AG09319 (cell line): ENCODE measurements at places on chromosomes 12 and 14.

- DNase-seq, result no peak
Measured at GRCh38 chr12:79455286-79455685, 235.5 kb downstream of the PAWR start.

DNA sequence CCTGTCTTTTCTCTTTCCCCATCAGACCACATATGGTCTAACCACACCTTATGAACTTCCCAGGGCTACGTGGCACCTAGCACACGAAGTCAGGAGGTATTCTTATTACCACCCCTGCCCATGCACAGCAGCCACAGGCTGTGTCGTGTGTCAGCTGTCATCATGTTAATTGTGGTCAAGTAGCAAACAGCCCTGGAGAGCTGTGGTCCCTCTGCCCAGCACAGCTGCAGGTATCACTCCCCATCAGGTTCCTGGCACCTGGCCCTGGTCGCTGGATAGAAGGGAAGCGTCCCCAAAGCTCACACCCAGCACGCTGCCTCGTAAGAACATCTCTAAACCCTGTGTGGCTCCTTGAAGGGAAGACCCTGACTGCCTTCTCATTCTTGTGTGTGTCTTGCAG, 45.4 kb downstream of the CLMN start:
- no peak for DNase-seq

DNA sequence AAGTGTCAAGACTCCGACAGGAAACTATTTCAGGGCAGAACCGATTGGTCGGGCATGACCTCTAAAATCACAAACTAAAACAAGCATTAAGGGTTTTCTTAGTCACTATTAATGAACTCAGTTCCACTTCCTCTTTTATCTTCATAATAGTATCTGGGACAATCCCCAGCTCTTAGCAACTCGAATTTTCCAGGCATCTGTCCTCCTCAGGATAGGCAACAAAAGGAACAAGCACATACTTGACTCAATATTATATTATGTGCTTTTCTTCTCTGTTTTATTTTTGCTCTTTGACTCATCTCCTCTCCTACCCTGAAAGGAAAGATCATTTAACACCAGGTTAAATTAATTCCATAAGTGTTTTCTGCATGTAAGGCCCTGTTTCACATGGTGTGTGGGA, 638.3 kb upstream of the TBX3 start:
- no peak for DNase-seq

GRCh38 chr12:58919231-58920101, 838 bp downstream of the LRIG3 start:
- DNase-seq, result no peak

- DNase-seq, result no peak
Measured at GRCh38 chr12:92221656-92222315, 76.1 kb upstream of the BTG1 start.

DNA sequence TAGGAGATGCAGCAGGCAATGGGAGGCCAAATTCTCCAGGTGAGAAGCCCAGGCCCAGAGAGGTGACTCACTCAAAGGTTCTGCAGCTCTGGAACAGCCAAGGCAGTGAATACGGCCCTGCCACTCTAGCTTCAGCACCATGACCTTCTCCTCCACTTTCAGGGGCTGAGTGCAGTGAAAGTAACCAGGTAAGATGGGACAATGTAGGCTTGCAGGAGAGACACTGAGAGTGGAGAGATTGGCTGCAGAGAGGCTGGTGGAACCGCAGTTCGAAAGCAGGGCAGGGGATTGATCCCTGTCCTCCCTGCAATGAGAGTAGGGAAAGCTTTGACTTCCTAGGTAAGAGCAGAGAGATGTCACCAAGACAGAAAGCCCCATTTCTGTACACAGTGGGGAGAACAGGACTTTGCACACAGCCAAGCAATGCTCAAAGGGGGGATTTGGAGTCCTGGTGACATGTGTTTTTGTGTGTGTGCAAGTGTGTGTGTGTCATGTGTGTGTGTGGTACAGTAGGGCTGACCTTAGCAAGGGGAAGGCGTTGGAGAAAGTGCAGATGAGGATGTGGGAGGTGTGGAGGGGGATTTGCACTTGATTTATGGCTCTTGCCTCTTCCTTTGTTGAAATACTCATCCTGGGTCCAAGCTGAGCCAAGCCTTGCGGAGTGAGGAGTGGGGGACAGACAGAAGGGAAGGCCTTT, 12.7 kb downstream of the DHRS2 start:
- no peak for DNase-seq

DNA sequence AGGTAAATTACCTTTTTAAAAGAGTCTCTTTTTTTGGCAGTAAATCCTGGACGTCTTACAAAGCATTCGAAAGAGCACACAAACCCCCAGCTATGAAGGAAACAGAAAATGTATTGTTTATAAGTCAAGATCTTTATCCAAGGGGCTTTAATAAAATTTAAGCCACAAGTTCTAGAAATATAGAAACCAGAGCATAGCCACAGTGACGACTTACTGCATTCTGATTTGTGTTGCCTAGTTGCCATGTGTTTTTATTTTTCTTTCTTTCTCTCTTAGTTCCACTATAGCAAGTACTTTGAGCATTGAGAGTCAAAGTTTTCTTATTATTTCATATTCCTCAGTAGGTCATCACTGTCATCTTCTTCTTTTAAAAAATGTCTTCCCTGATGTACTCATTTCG, 47.8 kb upstream of the TBPL2 start:
- no peak for DNase-seq

DNA sequence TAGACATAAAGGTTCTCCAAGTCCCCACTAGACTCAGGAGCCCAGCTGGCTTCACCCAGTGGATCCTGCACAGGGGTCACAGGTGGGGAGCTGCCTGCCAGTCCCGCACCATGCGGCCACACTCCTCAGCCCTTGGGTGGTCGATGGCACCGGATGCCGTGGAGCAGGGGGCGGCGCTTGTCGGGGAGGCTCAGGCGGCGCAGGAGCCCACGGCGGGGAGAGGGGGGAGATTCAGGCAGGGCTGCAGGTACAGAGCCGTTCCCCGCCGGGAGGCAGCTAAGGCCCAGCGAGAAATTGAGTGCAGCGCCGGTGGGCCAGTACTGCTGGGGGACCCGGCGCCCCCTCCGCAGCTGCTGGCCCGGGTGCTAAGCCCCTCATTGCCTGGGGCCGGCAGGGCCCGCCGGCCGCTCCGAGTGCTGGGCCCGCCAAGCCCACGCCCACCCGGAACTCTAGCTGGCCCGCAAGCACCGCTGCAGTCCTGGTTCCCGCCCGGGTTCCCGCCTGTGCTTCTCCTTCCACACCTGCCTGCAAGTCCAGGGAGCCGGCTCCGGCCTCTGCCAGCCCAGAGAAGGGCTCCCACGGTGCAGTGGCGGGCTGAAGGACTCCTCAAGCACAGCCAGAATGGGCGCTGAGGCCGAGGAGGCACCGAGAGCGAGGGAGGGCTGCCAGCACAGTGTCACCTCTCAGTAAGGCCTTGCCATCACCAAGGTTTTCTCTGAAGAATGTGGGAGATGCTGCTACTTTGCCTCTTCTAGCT, 58.4 kb upstream of the PPP1R12A start:
- no peak for DNase-seq

DNA sequence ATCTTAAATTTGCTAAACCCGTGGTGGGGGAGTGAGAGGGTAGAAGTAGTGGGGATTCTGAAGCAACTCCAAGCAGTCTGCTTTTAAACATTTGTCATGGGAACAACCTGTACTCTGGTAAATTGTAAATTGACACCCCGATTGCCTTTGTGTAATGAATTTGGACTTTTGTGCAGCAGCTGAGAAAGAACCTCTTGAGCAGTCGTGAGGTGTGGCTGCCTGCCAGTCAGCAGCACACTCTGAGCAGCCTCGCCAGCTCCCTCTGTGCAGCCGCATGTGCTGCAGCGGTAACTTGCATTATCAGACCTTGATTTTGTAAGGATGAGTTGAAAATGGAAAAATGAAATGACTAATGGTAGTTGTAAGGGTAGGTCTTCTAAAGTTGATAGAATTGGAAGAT, 74.3 kb downstream of the SUSD6 start:
- no peak for DNase-seq
